NCI-H146 (cell line): ENCODE measurements at places on chromosomes 5 and 9.

DNA sequence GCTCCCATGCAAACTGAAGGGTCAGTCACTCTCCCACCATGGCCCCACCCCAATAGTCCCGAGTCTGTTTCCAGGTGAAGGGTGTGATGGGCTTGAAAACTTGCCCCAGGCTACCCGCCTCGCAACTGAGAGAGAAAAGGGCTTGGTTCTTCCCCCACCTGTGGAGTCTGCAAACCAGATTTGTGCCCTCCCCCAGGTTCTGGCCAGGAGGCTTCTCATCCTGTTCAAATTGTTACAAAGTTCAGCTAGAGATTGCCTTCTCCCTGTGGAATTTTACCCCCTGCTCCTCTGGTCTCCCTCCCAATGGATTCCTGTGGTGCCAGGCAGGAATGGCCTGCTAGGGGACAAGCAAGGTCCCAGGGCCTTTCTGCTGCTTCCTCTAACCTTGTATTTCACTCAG, 93.1 kb upstream of the ACO1 start:
- no peak for DNase-seq

- DNase-seq, result no peak
Observed at GRCh38 chr9:91689006-91689405, 261.0 kb downstream of the ROR2 start.

- no peak for DNase-seq
Observed at GRCh38 chr5:113778147-113778546, 264.7 kb downstream of the YTHDC2 start.

DNA sequence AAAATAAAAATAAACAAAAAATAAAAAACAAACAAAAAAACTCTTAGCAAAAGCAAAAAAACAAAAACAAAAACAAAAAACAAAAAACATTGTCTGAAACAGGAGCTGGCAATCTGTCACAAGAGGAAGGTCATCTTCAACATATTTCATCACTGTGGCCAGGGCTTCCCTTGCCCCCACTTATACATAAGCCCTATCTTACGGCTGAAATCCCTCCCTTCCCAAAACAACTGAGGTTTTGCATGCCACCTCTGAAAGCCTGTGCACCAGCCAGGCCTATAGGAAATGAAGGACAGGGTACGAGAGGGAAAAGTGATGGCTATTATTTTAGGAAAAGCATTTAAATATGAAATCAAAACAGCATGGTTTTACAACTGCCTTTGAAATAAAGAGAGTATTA, 10.8 kb downstream of the MTMR12 start:
- no peak for DNase-seq

- DNase-seq, result no peak
Observed at GRCh38 chr9:89642789-89643188, 38.0 kb downstream of the GADD45G start.

GRCh38 chr9:90343366-90343765, 299.3 kb downstream of the DIRAS2 start:
- peak; percentile 87 for DNase-seq

DNA sequence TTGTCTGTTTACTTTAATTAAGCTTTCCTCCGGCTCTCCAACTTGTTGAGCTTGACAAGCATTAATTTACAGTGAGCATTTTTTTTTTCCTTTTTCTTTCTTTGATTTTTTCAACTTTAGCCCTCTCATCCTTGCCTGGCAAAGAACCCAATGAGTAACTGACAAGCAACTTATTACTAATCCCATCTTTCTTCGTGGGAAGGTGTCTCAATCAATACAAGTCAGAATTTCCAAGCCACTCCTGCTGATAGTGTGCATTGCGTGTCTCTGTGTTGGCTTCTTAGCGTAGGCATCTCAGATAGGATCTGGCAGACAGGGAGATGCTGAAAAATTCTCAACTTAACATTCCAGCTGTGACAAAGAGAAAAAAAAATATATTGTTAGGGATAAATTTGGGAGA, 527.7 kb upstream of the WWC1 start:
- DNase-seq, result no peak

DNA sequence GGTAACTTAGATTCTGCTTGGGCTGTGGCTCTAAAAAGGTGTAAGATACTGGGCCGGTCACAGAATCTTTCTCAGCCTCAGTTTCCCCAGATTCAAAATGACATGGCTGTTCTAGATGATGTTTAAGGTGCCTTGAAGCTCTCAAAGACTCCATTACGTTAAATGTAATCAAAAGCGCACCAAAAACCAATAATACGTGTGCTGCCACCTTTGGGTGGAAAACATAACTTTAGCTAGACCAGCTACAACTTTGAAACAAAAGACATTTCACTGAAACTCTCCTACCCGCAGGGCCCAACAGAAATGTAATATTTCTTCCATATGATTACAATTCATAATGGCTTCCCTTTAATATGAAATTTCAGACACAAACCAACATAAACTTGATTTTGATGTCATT, 35.0 kb upstream of the PCSK5 start:
- DNase-seq, result no peak

DNA sequence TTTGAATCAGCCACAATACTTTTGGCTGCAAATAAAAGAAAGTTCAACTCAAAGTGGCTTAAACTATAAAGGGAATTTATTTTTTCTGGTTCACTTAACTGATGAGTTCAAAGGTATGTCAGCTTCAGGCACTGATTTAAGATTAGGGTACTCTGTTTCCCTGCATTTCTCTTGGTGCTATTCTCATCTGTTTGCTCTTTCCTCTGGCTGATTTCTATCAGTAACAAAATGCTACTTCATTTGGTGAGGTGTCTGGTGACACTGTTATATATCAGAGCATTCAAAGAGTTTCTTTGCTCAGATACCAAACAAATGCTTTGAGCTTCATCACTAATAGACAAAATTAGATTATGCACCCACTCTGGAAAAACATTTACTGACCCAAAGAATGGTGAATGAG, 65.9 kb upstream of the HTR4 start:
- no peak for DNase-seq

GRCh38 chr5:107806705-107807104, 136.0 kb upstream of the EFNA5 start:
- no peak for DNase-seq

DNA sequence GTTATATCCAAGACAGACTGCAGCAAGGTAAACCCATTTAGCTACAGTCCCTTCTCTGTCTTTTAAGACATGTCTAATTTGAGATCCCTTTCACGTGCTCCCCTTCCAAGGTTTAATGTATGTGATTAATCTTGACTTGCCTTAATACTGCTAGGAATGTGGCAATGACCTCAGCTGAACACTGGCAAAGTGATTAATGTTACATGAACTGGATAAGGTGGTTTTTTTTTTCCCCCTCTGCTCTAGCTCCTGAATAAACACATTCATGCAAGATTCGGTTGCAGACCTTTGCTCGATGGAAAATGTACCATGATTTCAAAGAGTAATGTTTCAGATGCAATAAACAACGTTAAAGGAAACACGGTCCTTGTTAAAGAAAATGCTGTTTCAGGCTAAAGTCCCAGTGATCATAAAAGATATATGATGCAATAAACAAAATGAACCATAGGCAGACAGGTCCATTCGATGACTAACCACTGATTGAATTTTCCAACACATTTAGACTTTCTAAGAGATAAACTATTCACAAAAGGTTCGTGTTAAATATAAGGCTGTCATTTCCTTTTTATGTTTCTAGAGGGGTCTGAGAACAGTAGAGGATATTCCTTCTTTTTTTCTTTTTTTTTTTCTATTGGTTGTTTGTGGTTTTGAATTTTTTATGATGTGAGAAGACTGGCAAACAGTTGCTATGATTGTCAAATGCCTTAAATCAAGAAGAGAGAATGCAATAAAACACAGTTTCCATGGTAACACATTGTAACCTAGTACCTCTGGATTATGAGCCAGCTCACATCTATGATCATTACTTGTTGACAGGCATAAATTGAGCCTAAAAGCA, 44.7 kb upstream of the ZNF608 start:
- DNase-seq, result peak; percentile 13

GRCh38 chr9:17793713-17794622, 215.1 kb downstream of the SH3GL2 start:
- DNase-seq, result no peak
